Naive thymus-derived CD4-positive, alpha-beta T cell (primary cell): ENCODE measurements at places on chromosomes 16 and 17.

DNA sequence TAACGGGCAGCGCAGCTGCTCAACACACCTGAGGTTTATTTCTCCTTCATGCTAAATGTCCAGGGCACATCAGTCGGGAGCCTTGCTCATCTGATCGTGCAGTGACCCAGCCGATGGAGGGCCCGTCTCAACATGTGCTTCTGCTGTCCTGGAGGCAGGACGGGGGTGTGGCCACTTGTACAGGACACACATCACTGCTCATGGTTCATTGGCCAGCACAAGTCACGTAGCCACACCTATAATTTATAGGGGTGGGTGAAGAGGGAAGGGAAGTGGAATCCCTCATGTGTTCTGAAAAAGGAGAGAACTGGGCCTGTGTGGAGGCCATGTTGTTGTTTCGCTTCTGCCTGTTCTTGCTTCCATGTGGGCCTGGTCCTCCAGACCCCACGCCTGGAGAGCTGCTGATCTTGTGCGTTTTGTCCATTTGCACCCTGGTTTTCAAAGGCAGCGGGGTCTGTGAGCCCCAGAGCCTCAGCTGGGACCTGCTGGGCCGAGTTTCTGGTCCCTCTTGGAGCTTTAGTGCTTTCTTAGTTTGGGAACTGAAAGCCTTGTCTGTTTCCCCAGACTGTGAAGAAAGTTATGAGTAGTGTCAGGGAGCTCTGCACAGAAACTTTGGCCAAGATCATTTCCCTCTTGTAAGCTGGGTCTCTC is 60.5 kb downstream of the CMIP start:
- DNase-seq = no peak
- H3K27me3 ChIP-seq = no peaks in the 10 kb centered on the region
- H3K4me3 ChIP-seq = no peak overlapping the region
- no peak overlapping the region for H3K27ac ChIP-seq

DNA sequence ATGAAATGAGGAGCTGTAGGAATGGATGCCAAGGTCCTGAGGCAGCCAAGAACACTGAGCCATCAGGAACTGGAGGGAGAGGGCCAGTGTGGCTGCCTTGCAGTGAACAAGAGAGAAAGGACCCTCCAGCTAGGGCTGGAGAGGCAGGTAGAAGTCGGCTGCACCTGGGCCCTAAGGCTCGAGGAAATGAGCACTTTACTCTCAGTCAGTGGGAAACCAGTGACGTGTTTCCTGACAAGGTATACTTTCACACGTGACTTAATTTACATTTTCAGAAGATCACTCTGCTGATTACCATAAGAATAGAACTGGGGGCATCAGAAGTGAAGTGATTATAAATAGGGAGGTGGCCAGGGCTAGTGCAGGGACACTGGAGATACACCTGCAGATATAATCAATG is 115.2 kb downstream of the C17orf67 start:
- H3K27me3 ChIP-seq = no peaks in the 10 kb centered on the region
- H3K36me3 ChIP-seq = no peaks in the 10 kb centered on the region
- no peak overlapping the region for H3K27ac ChIP-seq
- DNase-seq = no peak

DNA sequence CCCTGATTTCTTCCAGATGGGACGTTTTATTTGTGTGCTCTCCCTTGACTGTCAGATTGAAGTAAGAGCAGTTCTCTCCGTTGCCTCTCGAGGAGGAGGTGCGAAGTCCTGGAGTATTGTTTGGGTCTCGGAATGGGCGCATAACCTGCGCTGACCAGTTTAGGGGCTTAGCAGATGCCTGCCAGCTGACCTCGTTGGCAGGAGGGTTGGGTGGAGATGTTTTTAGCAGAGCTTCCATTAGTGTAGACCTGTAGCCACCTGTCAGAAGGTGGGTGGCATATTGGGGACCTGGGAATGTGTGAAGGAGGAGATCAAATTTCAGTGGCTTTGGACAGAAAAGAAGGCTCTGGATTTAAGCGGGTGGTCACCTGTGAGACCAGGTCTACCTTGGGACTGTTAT is 3.6 kb downstream of the RASD1 start:
- H3K4me3 ChIP-seq = no peak overlapping the region
- no peaks in the 10 kb centered on the region for H3K36me3 ChIP-seq
- H3K27me3 ChIP-seq = no peaks in the 10 kb centered on the region
- no peak for DNase-seq
- H3K4me1 ChIP-seq = peaks cover 3% of the 10 kb centered on the region
- no peak overlapping the region for H3K27ac ChIP-seq

- no peaks in the 10 kb centered on the region for H3K27me3 ChIP-seq
- peak within 1 kb of the TSS; percentile 38 for H3K4me3 ChIP-seq
- no peaks in the 10 kb centered on the region for H3K36me3 ChIP-seq
- DNase-seq = peak; percentile 85
- H3K4me1 ChIP-seq = peaks cover 5% of the 10 kb centered on the region
Measured at GRCh38 chr17:78214016-78214705, at the start of gene BIRC5. Gene BIRC5 (plus strand): TSS chr17:78214253. CDS start chr17:78214317, 64 bp downstream.

GRCh38 chr16:81405702-81406113 is 38.9 kb upstream of the CMIP start:
- no peaks in the 10 kb centered on the region for H3K36me3 ChIP-seq
- no peak for DNase-seq
- H3K27me3 ChIP-seq = no peaks in the 10 kb centered on the region
- no peaks in the 10 kb centered on the region for H3K4me1 ChIP-seq
- H3K27ac ChIP-seq = no peak overlapping the region

DNA sequence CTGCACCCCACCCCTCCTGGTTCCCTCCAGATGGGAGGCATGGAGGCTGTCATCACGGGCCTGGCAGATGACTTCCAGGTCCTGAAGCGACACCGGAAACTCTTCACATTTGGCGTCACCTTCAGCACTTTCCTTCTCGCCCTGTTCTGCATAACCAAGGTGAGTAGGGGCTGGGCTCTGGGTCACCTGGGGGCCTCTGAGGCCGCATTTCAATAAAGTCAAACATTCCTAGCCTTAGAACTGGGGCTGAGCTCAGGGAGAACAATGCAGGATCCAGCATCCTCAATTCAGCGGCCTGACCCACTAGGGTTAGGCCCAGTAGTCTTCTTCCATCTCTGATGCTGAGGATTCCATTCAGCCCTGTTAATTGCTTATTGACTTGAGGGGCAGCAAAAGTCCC is 42.1 kb downstream of the SLC6A2 start:
- no peaks in the 10 kb centered on the region for H3K27me3 ChIP-seq
- H3K27ac ChIP-seq = no peak overlapping the region
- no peak for DNase-seq
- no peak overlapping the region for H3K4me3 ChIP-seq
- no peaks in the 10 kb centered on the region for H3K4me1 ChIP-seq
- H3K36me3 ChIP-seq = no peaks in the 10 kb centered on the region

GRCh38 chr17:82890339-82890730 is 50.5 kb upstream of the ZNF750 start:
- H3K4me3 ChIP-seq = no peak overlapping the region
- H3K4me1 ChIP-seq = peaks cover 33% of the 10 kb centered on the region
- no peak overlapping the region for H3K27ac ChIP-seq
- no peaks in the 10 kb centered on the region for H3K36me3 ChIP-seq
